Activated CD4-positive, alpha-beta T cell treated with anti-CD3 and anti-CD28 coated beads for 48 hours (primary cell): ENCODE measurements at places on chromosomes 1 and 21.

DNA sequence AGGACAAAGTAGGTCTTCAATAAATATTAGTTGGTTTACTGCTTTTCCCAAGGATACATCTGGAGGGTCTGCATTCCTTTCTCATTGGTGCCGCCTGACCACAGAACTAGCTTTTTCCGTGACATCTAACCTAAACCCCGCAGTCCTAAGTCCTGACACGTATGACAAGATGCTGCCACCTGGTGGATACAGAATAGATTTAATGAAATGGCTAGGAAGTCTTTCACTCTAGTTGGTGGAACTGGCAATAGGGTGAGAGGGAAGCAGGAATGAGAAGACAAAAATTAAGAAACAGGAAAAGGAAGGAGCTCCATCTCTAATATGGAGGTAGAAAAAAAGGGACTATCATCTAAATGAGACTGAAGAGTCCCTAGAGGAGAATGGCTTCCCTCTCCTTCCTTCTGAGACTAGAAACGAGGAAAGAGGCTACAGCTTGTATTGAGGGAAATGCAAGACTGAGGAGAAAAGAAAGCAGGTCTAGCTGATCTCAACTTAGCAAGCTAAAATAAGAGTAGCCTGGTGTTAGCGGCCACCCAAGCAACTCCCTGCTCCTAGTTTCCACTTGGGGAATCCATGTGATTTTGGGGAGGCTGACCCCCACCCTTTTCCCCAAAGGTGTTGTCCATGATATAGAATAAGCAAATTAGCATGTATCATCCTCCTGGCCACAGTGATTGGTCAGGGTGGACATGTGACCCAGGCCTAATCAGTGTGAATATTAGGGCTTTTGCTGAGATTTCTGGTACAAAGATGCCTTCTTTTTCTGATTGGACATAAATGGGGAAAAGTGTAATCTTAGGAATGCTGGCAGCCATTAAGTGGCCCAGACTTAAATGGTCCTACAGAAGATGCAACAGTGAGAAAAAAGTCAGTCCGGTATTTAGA lies 5.9 kb downstream of the RFX5 start:
- peak; percentile 47 for DNase-seq

- no peak for DNase-seq
Observed at GRCh38 chr21:34348890-34349519, 14.8 kb upstream of the KCNE2 start.

- DNase-seq = no peak
Observed at GRCh38 chr1:89125240-89125912, 538 bp downstream of the GBP2 start.

DNA sequence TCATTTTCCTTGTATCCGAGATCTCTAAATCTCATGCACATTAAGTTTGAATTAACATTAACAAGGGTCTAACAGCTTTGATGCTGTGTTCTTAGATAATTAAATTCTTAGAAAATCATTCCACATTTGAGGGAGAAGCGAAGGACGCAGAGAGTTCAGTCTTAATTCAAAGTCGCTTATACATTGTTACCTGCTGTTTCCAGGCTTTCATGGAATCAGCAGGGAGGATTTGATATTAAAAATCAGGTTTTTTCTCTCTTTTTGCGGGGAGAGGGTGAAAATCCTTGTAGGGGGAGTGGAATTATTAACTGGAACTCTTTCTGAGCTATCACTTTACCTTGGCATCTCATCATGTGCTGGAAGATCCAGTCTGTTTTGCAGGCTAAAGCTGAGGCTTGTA lies 27.7 kb upstream of the DAB1 start:
- DNase-seq = no peak

DNA sequence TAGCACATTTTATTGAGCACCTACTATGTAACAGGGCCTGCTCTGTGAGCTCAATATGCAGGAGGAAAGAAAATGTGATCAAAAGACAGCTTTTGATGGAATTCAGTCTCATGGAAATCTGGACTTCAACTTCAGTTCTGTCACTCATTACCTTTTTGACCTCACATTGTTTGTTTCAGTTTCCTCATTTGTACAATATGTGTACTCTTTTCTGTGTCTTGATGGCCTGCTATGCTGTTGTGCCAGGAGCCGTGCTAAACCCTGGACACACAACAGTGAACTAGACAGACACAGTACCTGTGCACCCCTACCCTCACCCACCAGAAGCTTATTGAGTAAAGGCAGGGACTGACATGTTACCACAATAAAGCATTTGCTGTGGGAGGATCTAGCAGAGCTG lies 162.9 kb upstream of the FGGY start:
- DNase-seq = no peak

- no peak for DNase-seq
Observed at GRCh38 chr1:76832521-76832920, 34.8 kb upstream of the ST6GALNAC5 start.

GRCh38 chr1:44590475-44590874 lies 83.8 kb downstream of the TMEM53 start:
- DNase-seq = no peak

GRCh38 chr1:233359431-233359830 lies 31.9 kb downstream of the MAP3K21 start:
- no peak for DNase-seq

- DNase-seq = no peak
Observed at GRCh38 chr1:192739476-192740184, 69.2 kb upstream of the RGS2 start.

DNA sequence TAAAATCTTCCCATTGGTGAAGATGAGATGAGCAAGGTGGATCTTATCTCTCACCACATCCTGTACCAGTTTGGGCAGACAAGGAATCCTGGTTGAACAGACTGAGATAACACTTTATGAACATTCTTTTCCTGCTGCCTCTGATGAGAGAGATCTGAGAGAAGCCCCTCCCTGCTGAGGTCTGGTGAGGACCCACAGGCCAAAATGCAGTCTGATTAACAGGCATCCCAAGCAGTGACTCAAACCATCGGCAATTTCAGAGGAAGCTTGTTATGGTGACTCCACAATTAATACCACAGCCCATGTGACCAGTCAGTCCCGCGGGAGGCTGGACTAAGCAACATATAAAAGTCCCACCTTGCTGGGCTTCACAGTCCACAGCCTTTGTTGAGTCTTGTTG lies at the start of gene PRR9:
PRR9 (plus strand) TSS at position 373 of the 400 bp plus-strand sequence. CDS start 561 bp downstream, outside the sequence.
- no peak for DNase-seq

- no peak for DNase-seq
Observed at GRCh38 chr1:192506741-192507155, 68.8 kb upstream of the RGS1 start.

DNA sequence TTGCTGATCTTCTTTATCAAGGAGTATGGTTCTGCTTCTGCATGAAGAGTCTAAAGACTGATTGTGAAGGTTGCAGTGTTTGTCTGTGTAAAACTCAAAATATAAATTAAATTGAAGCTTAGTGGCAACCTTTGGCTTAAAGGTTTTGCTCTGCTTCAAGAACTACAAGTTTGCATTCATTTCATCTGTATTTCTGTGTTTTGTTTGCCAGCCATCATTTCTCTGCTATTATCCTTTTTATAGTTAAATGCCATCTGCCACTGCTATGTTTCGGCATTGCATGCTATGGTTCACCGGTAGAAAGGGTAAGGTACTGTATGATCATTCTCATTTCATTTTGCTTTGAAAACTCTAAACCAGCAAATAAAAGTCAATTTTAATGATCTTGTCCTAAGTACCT lies 52.9 kb downstream of the OSBPL9 start:
- no peak for DNase-seq

- no peak for DNase-seq
Observed at GRCh38 chr1:246078126-246078887, 428.8 kb downstream of the SMYD3 start.

DNA sequence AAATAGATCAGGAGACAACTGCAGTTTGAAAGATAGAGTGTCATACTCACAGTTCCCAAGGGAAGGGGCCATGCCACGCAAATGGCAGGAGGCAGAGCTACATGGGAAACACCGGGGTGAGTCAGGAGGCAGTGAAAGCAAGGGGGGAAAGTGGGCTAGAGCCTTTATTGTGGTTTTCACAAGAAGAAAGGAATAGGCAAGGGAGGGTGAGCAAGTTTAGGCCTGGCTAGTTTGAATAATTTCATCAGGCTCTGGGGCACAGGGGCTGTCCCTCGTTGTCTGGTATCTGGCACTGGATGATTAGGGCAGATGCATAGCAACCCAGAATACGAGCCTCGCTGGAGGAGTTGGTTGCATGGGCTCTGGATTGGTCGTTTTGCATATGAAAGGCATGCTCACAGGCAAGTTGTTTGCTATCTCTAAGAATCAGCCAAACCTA lies 17.0 kb upstream of the ITLN2 start:
- DNase-seq = peak; percentile 71

DNA sequence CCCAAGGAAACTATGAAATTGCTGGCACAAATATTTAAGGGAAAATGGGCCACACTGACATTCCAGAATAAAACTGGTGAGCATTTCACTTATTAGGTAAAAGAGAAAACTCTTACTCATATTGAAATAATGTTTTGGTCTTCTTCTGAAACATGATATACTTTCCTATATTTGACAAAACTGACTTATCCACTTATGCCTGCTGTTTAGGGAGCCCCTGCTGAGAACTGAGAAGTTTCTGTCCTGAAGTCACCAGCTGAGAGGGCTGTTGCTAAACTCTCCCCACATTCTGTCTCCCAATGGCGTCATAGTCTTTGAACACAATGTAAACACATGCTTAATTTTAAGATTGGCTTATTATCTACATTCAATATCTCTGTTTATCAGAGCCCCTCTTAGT lies 46.8 kb upstream of the ZC3H11B start:
- DNase-seq = no peak
